Hematopoietic multipotent progenitor cell treated with erythropoietin and hydrocortisone succinate and interleukin-3 and kit ligand, for 17 days (in vitro differentiated cells): ENCODE measurements at places on chromosomes 2 and 18.

GRCh38 chr2:219073413-219074129 lies 12.8 kb upstream of the IHH start:
- peak; percentile 52 for DNase-seq

DNA sequence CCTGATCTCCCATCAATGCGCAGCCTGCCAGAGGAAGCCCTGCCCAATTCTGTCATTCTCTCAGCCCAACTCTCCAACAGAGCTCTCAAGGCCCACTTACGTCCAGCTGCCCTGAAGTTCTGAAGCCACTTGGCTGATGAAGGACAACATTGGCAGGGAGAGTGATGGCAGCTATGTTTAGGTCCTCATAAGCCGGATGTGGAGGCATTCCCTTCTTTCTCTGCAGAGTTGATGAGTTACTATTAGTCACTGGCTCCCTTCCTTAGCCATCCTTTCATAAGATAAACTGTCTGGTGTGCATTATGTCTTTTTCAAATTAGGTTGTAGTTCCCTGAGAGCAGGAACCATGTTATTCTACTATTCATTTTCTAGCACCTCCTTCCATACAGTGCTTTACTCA lies 22.5 kb upstream of the TACR1 start:
- DNase-seq = no peak

GRCh38 chr2:225233234-225233633 lies 166.3 kb upstream of the NYAP2 start:
- no peak for DNase-seq

GRCh38 chr2:55123851-55124269 lies 73.6 kb upstream of the RTN4 start:
- DNase-seq = no peak

GRCh38 chr2:45053966-45054365 lies 44.7 kb upstream of the SIX2 start:
- DNase-seq = no peak

DNA sequence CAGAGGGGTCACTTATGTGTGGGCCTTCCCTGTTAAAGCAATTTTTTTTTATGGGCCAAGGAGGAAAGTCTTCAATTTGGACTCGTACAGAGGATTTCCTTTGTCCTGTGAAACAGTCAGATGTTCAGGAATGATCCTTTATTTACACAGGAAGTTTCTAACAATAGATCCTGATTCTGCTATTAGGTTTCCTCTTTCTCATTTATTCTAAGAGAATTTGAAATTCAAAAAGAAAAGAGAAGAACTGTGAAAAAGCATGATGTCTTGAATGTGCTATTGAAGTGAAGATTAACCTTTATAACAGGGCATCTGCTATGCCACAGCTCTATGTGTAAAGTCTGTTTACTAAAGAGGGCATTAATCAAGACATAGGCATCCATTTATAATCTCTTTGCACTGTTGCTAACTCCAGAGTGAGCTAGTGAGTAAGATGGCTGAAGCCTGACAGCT lies 105.3 kb upstream of the FAM98A start:
- no peak for DNase-seq

DNA sequence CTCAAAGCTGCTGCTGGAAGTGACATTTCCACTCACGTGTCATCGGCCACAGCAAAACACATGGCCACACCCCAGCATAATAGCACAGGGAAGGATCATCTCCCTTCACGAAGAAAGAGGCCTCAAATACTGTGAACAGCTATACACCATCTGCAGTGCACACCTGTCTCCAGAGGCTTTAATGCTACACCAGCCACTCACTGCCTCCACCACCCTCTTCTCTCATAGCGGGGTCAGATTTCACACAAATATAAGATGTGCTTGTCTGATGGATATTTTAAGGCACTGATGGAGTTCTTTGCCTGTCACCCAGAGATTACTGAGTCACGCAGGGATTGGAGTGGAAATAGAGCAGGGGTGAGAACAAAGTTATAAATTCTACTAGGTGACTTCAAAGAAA lies 374.0 kb downstream of the ZNF516 start:
- DNase-seq = no peak

- DNase-seq = no peak
Observed at GRCh38 chr18:31243740-31244512, 74.0 kb upstream of the DSG1 start.

GRCh38 chr2:138474100-138474825 lies 27.3 kb upstream of the SPOPL start:
- no peak for DNase-seq

DNA sequence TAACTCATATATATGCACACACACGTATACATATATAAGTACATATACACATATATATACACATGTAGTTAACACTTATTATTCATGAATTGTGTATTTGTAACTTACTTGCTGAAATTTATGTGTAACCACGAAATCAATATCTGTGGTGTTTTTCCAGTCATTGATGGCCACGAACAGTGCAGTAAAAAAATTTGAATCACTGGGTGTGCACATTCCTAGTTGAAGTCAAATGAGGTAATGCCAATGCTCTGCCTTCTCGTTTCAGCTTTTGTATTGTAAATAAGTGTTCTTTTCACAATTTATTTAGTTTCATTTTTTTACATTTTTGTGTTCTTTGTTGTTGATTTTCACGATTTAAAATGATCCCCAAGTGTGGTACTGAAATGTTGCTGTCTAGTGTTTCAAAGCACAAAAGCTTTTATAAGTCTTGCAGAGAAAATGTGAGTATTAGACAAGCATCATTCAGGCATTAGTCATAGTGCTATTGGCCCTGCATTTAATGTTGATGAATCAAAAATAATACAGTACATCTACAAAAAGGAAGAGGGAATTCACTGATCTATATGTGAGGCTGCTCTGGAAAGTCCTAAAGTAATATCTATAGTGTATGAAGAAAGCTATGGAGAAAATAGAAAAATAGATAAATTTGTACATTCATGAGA lies 419.0 kb downstream of the DSC3 start:
- DNase-seq = no peak

DNA sequence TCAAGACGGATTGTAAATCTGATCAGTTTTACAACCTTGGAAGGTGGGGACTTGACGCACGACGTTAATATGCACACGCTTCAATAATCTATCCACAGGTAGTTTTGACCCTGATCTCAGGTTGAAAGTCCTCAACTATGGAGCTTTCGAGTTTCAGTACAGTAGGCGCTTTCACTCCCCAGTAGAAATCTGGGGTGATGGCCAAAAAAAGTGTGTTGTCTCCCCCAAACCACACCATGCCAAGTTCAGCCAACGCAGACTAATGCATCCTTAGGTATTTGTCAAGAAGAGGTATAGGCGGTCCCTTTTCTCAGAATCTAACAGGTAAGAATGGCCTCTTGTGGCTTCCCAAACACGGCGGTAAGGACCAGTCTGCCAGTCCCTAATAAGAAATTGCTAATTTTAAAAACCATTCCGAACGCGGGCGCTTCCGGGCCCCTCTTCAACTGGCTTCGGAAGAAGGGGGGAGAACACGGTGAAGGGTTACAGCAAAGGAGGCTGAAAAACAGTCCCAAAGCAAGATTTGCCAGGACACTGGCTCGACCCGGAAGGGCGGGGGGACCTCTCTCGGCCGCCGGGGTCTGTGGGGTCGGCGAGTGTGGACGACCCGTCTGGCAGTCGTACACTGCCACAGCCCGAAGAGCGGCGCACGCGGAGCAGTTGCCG lies 659 bp downstream of the FAM210A start:
- peak; percentile 27 for DNase-seq

DNA sequence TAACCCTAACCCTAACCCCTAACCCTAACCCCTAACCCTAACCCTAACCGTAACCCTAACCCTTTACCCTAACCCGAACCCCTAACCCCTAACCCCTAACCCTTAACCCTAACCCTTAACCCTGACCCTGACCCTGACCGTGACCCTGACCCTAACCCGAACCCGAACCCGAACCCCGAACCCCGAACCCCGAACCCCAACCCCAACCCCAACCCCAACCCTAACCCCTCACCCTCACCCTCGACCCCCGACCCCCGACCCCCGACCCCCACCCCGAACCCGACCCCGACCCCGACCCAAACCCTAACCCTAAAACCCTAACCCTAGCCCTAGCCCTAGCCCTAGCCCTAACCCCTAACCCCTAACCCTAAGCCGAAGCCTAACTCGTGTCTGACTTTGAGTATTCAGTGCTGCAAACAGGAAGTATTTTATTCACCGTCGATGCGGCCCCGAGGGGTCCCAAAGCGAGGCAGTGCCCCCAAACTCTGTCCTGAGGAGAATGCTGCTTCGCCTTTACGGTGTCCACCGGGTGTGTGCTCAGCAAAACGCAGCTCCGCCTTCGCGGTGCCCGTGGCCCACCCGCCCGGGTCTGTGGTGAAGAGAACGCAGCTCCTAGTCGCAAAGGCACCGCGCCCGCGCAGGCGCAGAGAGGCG lies 36.0 kb downstream of the FAM110C start:
- no peak for DNase-seq

GRCh38 chr2:127577503-127577902 lies 42.0 kb downstream of the MYO7B start:
- DNase-seq = no peak

DNA sequence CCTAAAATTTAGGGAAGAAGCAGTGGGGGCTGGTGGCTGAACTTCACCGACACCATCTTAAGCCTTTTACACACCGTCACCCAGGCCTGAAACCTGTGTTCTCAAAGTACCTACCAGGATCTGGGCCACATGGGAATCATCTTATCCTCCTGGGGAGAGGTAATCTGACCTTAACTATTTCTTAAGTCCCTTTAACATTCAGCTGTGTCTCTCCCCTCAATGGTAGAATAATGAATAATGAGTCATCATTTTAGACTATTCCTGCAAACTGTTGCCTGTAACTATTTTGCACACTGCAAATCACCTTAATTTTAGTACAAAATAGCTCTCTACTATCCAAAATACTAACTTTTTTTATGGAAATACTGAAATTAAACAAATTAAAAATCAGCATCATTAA lies 149.4 kb upstream of the KLF7 start:
- no peak for DNase-seq

- no peak for DNase-seq
Observed at GRCh38 chr2:231781798-231782726, 980 bp upstream of the PDE6D start.

DNA sequence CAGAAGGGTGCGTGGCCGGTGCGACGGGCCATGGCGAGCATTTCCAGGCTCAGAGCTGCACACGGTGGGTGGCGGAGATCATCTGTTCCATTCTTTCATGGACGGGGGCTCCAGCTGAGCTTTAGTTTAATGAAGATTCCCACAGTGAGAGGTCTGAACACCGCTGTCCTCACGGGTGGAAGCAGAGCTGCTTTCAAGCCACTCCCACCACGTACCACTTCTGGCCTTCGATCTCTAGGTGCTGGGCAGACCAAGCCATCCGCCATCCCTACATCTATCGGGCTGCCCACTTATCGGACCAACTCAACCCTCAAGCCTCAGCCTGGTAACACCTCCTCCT lies 18.5 kb downstream of the GPR35 start:
- DNase-seq = no peak

DNA sequence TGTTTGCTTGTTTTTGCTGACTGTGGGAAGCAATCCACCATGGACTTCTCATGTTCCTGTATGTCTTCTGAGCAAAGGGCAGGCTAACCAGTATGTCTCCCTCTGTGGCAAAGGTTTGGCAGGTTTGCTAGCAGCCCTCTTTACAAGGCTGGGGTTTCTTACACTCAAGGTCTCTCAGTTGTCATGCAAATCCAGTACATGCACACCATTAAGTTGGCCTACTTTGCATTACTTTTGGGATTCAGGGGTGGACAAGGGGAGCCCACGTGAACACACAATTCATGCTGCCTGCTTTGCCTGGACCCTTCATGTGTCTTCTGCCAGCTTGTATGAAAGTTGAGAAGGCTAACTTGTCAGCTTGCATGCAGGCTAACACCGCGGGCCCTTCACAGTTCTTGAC lies 134.9 kb downstream of the LRRTM4 start:
- no peak for DNase-seq

DNA sequence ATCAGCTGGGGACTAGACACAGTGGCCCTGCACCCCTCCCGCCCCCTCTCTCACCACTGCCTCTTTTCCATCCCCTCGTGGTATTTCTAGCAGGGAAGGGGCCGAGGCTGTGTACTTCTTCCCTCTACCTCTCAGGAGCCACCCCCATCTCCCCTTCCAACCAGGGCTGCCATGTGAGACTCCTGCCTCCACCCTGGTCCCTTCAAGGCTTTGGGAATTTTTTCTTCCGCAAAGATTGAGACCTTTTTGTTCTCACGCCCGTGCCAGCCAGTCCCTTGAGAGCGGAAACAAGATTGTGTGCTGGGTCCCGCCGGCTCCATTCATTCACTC lies 39.1 kb downstream of the LPIN1 start:
- no peak for DNase-seq

DNA sequence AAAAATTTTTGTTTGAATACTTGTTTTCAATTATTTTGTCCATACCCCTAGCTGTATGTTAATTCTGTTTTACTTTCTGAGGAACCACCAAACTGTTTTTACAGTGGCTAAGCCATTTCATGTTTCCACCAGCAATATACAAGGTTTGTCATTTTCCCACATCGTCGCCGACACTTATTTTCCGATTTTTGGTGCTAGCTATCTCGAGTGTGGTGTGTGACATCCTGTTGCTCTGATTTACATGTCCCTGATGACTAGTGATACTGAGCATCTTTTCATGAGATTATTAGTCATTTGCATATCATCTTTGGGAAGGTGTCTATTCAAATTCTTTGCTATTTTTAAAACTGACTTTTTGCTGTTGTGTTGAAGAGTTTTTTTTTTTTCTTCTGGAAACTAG lies 7.2 kb upstream of the GPC1 start:
- DNase-seq = no peak

DNA sequence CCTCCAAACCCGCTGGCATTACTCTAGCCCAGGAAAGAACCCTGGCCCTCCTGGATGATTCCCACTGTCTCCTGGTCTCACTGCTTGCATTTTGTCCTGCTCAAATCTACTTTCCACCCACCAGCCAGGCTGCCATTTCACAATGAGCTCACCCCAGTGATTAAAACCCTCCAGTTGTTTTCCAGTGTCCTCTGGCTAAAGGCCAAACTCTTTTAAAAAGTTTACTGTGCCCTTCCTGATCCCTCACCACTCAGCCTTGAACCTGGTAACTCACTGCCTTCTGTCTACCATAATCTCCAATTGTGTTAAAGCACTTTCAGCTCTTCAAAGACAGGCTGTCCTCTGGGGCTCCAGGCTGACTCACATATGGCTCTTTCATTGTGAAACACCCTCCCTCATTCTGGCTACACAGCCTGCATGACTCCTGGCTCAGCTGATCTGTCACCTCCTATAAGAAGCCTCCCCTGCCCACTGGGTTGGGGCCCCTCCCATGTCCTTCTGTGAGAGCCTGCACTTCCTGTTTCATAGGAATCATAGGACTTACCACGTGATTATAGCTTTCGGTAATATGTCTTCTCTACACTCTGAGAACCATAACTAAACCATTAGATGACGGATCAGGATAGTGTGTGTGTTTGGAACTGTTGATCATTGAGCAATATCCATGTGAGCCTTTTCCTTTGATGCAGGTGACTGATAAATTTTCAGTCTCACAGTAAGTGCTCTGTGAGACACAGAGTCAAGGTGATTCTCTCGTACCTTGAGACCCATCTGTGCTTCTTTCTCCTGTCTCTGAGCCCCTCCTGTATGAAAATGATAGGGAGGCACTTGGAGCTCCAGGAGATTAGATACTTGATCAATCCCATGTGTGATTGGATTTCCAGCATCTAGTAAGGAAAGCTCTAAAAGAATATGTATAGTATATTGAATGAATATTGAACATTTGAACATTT lies 590.8 kb upstream of the ID2 start:
- DNase-seq = no peak

- no peak for DNase-seq
Observed at GRCh38 chr2:18067588-18068384, 189.3 kb downstream of the KCNS3 start.
